ENCODE measurements at places on chromosomes 1 and 21.

DNA sequence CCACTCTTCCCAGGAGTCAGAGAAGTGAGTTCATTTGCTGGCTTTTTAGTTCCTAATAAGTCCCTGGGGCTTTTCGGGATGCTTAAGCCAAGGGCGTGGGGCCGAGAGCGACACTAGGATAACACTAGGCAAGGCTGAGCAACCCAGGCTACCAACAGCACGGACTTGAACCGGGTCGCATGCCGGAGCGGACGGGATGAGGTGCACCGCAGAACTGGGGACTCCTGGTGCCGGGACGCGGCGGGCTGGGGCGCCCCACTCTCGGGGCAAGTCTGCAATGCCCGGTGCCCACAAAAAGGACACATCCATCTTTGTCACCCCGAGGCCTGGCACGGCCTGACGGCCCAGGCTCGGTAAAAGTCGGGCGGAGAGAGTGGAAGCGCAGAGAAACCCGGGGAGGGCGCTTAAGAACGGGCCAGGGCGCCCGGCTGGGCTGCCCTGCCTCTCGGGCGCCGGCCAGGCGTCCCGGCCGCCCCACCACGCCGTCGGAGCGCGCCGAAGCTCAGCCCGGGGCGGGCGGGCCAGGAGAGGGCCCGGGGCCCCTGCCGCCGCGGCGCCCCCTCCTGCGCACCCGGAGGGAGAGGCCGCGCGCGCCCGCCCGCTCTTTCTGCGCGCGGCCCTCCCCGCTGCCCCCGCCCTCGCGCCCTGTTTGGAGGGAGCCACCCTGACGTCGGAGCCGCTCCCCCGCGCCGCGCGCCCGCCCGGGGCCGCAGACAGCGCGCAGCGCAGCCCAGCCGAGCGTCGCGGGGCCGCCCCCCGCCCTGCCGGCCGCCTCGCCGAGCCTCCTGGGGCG is at the start of gene NBL1:
TSS of gene NBL1 (plus strand) at position 710 of the 793 bp plus-strand sequence. CDS start 10,720 bp downstream, outside the sequence.
- peak; percentile 64 for DNase-seq

DNA sequence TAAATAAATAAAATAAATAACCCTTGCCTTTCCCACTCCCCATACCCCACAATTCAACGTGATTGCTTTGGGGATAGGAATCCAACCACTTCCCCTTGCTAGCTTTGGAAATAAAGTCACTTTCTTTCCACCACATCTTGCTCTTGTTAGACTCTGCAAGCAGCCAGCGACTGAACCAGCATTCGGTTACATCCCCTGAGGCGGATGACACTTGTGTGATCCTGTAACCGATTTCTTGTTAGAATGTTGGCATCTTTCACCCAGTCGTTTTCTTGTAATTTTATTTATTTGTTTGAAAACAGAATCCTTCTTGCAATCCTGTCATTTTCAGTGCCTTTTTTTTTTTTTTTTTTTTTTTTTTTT is 1.6 kb upstream of the IFNGR2 start:
- no peak for DNase-seq

GRCh38 chr1:100921110-100921706 is 25.3 kb downstream of the SLC30A7 start:
- DNase-seq: peak; percentile 76

- peak; percentile 16 for DNase-seq
Measured at GRCh38 chr1:110060034-110060661, 10.3 kb downstream of the ALX3 start.

- no peak for DNase-seq
Measured at GRCh38 chr1:212139526-212140135, 104.1 kb downstream of the DTL start.

GRCh38 chr1:206583707-206584648 is 28.3 kb downstream of the EIF2D start:
- peak; percentile 79 for DNase-seq

GRCh38 chr1:53078333-53079101 is 16.5 kb downstream of the PODN start:
- DNase-seq: no peak

DNA sequence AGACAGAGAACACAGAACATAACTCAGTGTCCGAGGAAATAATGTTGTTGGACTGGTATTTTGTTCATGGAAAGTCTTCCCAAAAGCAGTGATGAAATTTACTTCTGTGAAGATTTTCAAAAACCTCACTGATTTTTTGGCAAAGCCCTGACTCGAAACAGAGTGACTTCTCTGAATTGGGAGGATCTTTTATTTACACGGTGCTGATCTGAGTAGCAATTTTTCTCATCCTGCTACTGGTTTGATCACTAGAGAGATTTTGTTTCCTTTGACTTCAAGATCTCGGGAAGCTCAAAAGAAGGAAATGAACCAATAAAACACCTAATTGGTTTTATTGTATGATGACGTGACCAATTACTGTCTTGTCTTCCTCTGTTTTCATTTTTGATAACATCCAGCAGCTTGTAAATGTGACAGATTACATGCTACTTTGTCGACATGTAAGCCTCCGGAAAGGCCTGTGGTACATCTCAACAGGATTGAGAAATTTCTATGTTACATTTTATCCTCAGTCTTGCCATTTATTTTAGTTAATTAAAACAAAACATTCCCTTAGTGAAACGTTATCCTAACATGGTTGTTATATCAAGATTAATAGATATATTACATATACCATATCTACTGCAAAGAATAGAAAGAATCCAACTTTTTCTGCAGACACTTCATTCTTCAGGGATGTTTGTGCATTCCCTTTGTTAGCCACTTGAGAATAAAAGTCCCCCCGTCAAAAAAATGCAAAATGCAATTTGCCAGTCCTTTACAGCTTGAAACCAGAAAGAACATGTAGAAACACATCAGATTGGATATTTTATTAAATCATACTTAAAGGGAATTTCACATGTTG is 42.8 kb upstream of the IFI44L start:
- no peak for DNase-seq

- no peak for DNase-seq
Measured at GRCh38 chr1:205470131-205470530, 14.3 kb upstream of the BLACAT1 start.

DNA sequence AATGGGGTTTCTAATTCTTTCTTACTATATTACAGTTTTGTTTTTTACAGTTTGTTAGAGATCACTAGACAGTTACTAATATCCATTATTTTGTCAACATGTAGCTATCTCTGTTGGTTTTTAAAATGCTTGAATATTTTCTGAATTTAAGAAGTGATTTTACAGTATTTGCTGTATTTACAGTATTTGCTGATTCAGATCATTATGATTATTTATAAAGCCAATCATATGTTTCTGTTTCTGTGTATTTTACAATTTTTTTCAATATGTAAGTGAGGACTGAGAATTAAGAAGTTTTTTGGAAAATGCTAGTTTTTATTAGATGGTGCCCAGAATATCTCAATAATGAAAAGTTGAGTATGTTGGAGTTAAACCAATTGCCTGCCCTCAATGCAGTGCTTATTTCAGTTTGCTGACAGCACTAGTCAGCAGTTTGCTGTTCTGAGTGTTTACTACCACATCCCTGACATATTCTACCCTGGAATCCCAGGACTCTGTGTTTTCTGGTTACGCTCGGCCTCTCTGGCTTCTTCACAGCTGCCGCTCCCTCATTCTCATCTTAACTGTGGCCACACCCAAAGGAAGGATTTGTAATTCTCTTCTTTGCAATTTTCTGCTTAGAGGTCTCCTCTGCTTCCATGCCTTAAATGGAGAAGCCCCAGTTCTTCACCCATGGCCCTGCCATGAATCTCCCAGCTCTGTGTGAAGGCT is 68.0 kb upstream of the BACH1 start:
- peak; percentile 43 for DNase-seq

DNA sequence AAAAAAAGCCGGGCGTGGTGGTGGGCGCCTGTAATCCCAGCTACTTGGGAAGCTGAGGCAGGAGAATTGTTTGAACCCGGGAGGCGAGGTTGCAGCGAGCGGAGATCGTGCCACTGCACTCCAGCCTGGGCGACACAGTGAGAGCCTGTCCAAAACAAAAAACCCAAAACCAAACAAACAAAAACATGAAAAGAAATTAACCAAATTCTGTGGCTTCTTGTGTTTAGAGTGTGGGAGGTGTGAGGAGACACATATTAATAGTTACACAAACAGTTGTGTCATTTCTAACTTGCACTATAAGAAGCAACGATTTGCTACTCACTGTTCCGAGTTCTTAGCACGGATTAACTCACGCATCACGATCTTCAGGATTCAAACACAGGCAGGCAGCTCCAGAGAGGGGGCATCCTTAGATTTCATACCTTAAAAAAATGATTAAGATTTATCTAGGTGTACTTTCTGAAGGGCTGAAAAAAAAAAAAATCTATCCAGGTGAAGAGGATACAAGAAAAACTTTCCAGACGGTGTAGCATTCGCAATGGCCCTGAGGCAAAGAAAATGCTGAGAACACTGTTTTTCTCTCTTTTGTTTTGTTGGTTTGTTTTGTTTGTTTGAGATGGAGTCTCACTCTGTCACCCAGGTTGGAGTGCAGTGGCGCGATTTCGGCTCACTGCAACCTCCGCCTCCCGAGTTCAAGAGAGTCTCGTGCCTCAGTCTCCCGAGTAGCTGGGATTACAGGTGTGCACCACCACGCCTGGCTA is 713 bp upstream of the HMGCL start:
- DNase-seq: peak; percentile 8

DNA sequence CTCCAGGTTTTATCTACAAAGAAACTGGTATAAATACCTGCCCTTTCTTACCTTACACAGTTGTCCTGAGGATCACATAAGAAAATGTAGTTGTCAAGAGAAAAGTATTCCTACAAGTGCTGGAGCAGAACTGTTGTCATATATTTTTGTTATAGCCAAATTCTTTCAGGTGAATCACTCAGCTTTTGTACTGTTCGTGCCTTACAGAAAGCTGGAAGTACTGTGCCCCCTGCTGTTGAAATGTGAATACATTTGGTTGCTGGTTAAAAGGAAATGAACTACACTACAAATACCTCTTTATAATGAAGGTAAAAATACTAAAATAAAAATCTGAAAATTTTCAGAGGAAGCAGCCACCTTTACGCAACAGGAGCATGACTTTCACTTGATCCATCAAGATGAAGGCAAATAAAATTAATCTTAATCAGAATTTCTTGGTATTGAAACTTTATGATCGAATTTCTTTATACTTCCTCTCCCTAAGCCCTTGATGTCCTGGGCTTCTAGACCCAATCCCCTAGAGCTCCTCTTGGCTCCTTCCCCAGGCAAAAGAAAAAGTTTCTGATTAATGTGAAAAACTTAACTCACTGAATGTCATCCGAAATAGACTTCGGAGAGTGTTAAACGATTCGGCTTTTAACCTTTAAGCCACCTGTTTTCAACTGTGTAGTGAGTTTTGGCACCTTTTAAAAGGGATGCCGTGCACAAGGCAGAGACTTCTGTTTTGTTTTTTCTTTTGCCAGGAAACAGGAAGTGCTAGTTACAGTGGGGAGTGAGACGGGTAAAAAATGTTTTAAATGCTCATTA is 12.5 kb downstream of the CHML start:
- DNase-seq: peak; percentile 87

GRCh38 chr1:5908461-5909375 is 83.5 kb downstream of the NPHP4 start:
- no peak for DNase-seq

DNA sequence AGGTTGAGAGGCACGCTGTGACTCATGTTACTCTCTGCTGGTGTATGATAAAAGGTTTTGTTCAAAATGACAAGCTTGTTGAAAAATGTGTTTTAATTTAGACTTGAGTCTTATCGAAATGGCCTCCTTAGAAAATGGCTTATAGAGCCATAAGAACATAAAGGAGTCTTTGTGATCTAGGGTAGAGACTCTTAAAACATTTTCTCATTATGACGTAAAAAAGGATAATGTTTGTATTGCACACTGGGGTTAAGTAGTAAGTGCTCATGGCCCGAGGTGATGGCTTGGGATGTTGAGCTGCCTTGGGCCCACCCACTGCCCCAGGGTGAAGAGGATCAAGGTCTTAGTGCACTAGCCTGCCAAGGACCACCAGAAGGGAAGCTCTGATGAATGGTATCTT is 117.4 kb downstream of the DISC1 start:
- DNase-seq: no peak

DNA sequence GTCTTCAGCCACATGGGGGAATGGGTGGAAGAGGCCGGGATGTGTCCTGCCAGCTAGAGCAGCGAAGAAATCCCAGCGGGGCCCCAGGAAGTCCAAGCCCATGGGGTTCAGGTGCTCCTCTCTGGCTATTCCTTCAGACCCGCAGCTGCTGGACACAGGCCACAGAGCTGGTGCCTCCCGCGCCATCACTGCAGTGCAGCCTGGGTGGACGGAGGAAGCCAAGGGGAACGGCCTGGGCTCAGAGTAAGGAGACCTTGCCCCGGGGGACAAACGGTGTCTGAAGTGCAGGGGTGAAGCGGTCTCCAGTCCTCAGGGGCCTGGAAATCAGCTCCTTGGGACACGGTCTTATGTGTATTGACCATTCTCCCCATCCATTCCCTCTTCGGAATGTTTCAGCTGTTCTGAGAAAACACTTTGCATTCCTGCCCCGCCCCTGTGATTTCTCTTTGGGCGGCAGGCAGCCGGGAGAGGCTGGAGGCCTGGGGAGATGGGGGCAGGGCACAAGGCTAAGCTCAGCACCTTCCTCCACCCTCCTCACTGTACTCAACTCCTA is 18.4 kb downstream of the MTHFR start:
- peak; percentile 73 for DNase-seq

DNA sequence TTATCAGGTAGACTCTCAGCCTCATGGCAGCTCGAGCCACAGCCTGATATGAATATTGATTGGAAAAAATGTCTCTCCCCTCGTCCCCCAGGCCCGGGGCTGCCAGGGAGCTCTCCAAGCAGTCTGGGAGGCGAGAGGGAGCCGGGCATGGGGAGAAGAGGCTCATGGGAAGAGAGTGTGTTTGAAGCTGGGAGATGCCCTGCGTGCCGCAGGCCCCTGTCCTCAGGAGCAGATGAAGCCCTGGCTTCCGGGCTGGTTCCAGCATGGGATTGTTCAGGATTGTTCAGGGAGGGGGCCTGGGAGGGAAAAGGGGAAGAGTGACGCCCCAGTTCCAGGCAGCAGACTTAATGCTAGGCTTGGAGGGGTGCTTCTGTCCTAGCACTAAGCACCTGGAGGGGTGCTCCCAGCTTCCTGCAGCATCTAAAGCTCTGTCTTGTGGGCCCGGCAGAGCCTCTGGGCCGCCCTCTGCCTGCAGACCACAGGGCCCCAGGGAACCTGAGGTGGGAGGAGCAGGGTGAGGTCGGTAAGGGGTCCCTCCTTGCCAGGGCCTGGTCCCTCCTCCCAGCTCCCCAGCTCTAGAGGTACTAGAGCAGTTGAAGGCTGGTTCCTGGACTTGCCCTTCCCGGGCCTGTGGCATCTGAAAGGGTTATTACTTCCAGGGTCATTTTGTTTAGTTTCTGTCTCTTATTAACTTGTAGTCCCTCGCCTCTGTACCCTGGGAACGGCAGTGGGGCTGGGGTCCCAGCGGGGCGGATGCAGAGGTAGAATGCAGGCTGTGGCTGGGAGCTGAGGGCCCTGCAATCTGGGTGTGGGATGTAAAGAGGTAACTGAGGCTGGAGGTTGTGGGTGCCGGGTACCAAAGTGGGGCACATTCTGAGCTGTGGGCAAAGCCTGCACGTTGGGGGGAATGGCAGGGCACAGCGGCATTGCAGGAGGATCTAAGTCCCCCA is 334.8 kb upstream of the VAMP3 start:
- no peak for DNase-seq

GRCh38 chr1:164591858-164592257 is 32.9 kb downstream of the PBX1 start:
- DNase-seq: peak; percentile 57
